IMR-90 (cell line): ENCODE measurements at places on chromosomes 7 and 10. TPM values are rescaled to one million over a fixed set of nuclear protein-coding genes. Genes with fewer than 3 reads are reported as not detected.

DNA sequence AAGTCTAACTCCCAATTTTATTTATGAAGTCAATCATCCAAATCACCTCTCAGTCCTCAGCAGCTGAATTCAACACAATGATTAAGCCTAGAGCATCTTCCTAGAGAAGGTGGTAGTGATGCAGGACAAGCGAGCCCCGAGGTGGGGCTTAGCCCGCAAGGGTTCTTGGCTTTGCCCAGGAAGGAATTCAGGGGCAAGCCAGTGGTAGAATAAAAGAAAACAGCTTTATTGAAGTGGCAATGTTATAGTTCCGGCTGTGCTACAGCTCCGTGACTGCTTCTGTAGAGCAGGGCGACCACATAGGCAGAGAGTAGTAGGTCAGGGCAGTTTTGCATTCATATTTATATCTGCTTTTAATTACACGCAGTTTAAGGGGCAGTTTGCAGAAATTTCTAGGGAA lies 18.1 kb downstream of the IL2RA start:
- no peak for DNase-seq

DNA sequence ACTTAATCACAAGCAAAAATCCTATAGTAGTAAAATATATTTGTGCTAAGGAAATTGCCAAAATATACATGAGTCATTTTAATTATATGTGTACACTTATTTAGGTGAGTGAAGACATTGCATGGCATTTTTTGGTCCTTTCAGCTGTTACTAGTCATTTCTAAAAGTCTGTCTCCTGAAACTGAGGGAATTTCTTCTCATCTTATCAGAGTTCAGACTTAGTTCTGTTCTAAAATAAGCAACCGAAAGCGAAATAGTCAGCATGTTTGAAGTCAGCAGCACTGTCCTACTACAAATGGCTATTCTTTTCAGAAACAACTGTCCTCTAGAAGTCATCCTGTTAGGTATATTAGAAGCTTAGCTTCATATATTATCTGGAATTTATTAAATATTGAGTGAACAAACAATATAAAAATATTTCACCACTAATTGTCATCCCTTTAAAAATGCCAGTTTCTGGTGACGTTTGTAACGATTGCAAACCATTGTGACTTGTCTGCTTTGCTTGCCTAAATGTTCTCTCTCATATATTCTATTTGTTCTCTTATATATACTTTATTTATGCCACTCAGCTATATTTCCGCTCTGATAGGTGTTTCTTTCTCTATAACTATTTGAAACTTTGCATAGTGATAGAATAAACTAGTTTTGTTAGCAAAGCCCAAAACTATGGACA lies 227.4 kb upstream of the KAT6B start:
- peak; percentile 47 for DNase-seq

Gene AP5Z1
- total RNA-seq = 9.2 and 9.7 TPM in 2 replicates

Gene ZNF655
- total RNA-seq = 49.6 and 56.4 TPM in 2 replicates

Gene NCF1
- total RNA-seq = not detected in 2 replicates
